Hematopoietic multipotent progenitor cell (in vitro differentiated cells): ENCODE measurements at places on chromosomes 5 and 9.
A peak's percentile ranks its signal among the peaks of the same experiment; 100 is the strongest.

GRCh38 chr5:177494346-177495195 is 2.8 kb downstream of the PDLIM7 start:
- DNase-seq, result peak; percentile 55

GRCh38 chr5:13673511-13673910 is 271.0 kb downstream of the DNAH5 start:
- no peak for DNase-seq

- DNase-seq, result no peak
Measured at GRCh38 chr5:108387758-108388157, 5.9 kb upstream of the FBXL17 start.

DNA sequence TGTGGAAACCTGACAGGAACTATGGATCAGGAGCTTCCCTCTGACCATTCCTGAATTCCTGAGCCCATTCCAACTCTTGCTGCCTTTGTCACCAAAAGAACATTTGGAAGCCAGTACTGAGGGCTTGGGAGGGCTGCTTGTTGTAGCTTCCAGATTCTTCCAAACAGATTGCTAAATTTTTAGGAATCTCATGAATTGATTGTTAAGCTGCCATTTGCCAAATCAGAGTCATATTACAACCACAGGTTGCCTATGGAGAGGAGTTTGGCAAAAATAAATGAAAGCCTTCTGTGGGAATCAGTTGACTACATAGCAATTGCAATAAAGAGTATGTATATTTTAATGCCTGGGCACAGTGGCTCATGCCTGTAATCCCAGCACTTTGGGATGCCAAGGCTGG is 39.2 kb upstream of the SLC28A3 start:
- no peak for DNase-seq

GRCh38 chr9:111909444-111909843 is 12.8 kb downstream of the UGCG start:
- peak; percentile 17 for DNase-seq

DNA sequence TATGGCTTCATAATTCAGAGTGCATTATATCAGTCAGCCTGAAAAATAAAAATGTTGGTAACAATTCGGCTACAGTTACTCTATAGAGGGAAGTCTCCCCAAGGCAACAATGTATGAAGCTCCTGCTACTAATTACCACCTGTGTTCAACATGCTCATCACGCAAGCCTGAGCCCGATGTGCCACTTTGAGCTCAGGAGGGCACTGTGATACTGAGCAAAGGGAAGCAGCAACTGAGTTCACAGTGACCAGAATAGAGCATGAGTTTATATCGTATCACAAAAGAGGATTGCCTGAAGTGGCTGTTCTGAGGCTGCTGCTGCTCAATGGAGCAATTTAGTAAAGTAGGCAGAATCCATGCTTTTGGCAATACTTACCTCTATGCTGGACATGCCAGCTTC is 202.0 kb upstream of the HAPLN1 start:
- DNase-seq, result no peak
